ENCODE measurements at places on chromosomes 5 and 9.

GRCh38 chr5:34608859-34609648 lies 47.1 kb upstream of the RAI14 start:
- no peak for DNase-seq

GRCh38 chr9:111955048-111955447 lies 58.4 kb downstream of the UGCG start:
- no peak for DNase-seq

DNA sequence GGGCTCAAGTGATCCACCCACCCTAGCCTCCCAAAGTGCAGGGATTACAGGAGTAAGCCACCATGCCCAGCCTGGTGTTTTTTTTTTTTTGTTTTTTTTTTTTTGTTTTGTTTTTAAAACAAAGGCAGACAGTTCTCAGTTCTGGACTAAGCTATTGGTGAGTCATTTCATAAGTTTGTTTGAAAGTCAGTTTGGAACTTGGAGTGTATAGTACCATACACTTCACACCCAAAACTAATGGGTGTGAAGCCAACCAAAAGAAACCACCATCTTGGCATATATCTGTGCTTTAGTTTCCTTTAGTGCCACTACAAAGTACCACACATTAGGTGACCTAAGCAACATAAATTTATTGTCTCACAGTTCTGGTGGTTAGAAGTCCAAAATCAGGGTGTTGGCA lies 13.4 kb downstream of the MAST4 start:
- no peak for DNase-seq

- no peak for DNase-seq
Observed at GRCh38 chr9:79477955-79478771, 93.6 kb upstream of the TLE4 start.

- no peak for DNase-seq
Observed at GRCh38 chr9:15485836-15486666, 24.7 kb downstream of the PSIP1 start.

GRCh38 chr5:145971108-145971507 lies 34.7 kb downstream of the SH3RF2 start:
- DNase-seq = no peak

DNA sequence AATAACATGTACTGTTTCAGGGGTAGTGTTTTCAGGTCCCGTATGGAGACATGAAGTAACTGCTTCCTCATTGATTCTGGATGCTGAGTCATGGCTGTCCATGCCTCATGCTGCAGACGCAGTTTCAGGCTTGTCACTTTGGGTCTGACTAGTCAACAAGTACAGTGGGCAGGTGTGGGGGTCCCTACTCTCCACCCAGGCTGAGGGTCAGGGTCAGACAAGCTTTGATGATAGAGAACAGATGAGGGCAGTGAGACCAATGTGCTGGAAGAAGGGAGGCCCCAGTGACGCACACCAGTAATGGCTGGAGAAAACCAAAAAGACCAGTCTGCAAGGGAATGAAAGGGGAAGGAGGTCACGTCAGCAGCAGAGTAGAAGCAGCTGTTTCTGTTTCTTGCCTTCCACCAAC lies 80.0 kb upstream of the NFIL3 start:
- DNase-seq = peak; percentile 6

DNA sequence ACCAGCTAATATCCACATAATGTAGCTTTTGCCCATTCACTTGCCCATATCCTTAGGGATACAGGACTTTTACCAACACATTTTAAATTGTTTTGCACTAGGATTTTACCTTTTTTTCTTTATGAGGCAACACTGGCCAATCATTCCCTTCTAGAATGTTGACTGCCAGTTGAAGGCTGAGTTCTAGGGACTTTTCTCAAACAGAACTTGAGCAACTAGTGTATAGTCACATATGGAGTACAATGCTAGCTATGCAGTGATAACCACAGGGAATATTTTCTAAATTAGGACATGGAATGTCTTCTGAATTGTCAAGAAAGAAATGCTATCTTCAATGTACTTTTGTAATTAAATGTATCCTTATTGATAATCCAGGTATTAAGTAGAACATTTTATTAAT lies 133.6 kb downstream of the OXCT1 start:
- DNase-seq = no peak

GRCh38 chr9:115194216-115194615 lies 76.3 kb upstream of the TNC start:
- no peak for DNase-seq

DNA sequence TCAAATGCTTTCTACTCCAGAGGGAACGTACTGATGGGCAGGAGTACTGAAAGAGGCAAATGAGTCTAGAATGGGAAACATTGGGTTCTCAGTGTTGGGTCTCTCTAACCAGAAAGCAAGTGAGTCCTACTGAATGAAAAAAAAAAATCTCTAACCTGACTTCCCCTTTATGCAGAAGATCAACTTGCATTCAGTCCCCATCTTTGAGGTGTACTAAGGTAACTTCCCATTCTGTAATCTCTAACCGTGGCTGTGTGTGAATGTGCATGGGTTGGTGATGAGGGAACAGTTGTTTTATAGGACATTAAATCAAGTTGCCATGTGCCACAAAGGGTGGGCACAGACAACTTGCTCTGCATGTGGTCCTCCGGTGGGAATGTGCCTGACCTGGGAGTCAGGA lies 264.6 kb upstream of the CLINT1 start:
- no peak for DNase-seq

DNA sequence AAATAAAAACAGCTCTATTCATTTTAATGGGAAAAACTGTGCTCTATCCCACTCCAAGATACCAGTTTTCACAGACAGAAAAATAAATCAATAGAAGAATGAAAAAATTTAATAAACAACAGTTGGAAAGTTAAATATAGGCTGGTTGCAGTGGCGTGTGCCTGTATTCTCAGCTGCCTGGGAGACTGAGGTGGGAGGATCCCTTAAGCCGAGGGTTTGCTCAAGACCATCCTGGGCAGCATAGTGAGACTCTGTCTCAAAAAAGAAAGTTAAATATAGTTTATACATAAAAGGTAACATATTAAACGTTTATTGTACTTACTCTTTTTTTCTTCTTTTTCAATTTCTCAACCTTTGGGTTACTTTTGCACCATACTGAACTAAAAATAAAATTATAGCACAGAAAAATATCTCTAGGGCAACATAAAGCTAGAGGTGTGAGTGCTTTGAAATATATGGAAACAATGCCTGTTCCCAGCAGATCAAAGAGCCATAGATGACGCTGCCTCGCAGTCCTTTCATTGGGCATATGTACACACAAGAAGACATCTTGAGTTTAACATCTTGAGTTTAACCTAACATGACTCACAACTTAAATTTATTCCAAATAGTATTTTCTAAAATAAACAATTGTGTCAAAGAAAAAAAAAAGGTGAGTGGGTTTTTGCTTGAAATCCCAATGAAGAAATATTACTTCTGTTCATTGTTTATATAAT lies 25.7 kb upstream of the KLF9 start:
- no peak for DNase-seq

DNA sequence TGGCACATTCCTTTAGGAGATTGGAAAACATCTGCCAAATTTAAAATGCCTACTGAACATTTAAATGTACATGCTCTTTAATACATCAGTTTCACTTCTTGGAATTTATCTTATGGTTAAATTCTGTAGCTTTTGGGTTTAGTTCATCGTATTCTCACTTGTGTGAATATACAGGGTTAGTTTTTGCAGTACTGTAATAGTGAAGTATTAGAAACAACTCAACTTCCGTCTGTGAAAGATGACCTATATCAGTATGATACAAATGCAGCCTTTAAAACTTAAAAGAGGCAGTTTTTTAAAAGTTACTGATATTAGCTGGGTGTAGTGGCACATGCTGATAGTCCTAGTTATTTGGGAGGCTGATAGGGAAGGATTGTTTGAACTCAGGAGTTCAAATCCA lies 57.2 kb downstream of the CDC42SE2 start:
- DNase-seq = no peak

GRCh38 chr9:132192728-132193127 lies 30.9 kb downstream of the NTNG2 start:
- DNase-seq = no peak

GRCh38 chr5:177983763-177984583 lies 12.1 kb downstream of the PROP1 start:
- DNase-seq = no peak

DNA sequence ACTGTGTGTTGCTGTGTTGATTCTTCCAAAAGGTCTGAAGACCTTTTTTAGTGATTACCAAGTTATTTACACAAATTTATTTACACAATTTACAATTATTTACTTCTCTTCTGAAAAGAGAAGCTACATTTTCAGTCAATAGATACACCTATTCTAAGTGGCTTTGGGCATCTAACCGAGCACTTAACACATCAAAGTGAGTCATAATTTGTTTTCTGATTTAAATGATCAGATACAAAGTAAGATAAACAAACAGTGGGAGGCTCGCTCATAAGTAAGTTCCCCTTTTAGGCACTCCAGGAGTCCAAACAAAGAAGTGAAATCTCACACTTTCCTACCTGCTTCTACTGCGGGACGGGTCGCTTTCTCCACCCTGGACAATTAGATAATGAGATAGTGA lies 90.2 kb downstream of the APBA1 start:
- no peak for DNase-seq

- no peak for DNase-seq
Observed at GRCh38 chr9:112569186-112569585, 82.6 kb downstream of the KIAA1958 start.

DNA sequence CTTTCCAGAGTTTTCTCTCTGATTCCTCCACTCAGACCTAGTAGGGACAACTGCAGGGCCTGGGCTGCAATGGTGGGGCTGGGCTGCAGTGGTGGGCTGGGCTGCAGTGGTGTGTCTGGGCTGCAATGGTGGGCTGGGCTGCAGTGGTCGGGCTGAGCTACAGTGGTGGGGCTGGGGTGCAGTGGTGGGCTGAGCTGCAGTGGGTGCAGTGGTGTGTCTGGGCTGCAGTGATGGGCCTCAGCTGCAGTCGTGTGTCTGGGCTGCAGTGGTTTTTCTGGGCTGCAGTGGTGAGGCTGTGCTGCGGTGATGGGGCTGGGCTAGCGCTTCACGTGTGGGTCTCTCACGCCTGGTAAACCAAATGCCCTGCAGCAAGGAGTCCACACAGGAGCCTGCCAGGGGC lies 27.4 kb downstream of the ABO start:
- no peak for DNase-seq

DNA sequence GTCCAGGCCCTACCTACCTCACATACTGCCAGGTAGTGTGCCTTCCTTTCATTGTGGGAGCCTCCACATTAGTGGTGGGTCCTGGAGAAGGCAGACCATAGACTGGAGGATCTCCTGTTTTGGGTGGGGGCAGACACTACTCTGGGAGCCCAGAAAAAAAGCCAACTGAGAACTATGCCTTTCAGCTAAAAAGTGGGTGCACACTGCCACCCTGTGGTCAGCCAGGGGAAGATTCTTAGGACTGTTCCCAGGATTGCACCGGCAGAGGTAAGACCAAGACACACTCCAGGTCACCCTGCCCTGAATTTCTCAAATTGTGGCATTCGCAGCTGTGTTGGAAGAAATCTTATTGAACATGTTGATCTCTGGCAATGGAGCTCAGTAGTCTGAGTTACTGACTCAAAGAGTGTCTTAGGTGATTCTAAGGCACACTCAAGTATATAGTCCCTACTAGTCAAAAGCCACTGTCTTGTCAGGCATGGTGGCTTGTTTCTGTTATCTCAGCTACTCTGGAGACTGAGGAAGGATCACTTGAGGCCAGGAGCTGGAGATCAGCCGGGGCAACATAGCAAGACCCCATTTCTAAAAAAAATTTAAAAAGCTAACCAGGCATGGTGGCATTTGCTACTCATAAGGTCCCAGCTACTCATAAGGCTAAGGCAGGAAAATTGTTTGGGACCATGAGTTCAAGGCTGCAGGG lies 3.6 kb downstream of the SIGMAR1 start:
- DNase-seq = peak; percentile 39

DNA sequence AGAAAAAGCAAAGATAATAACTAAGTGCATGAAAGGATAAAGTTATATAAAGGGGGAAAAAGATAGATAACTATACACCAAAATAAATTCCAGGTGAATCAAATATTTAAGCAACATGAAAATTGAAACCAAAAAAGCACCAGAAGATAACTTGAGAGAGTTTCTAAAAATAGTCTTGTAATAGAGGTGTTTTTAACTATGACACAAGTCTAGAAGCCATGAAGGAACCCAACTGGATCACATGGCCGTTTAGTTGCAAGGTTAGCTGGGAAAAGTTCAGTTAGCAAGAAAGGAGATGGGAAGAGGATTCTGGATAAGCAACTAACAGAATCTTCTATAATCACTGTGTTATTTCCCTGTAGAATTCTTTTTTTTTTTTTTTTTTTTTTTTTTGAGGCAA lies 9.2 kb upstream of the RASA1 start:
- DNase-seq = no peak

DNA sequence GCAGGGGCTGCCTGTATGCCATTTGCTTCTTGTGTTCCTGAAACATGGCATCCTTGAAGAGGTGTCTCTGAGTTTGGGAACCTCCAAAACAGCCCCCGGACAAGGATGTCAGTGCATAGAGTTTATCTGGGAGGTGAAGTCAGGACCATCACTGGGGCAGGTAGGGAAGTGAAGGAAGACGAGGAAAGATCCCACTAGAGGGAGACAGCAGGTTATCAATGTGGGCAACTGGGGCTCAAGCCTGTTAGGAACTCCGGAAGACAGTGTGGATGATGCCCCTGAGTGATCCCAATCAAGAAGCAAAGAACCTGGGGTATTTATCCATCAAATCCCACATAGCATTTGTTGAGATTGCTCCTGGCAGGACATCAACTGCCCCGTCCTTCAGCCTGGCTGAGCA lies 233.1 kb downstream of the AGTPBP1 start:
- DNase-seq = no peak

DNA sequence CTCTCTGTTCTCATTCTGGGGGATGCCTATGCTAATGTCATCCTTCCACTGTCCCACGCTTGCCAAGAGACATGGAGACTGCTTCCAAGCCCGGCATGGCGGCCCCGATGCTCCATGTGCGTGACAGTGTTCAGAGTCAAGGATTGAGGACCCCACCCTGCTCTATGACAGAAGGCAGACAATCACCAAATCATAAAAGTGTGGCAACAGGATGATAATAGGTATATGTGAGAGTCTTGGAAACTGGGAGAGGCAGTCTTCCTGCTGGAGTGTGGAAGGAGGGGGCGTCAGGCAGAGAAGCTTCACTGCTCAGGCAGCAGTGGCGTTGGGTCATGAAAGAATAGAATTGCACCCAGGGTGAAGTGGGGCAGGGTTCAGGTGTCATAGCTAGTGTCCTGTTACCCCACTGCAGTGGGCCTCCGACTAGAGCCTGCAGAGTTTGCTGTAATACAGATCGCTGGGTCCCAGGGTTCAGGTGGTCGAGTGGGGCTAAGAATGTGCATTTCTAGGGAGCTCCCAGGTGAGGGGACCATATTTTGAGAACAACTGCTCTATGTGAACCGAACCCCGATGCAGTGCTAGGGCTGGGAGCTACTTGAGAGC lies 12.5 kb upstream of the GADD45G start:
- DNase-seq = no peak

GRCh38 chr9:128863647-128864046 lies 18.1 kb downstream of the KYAT1 start:
- peak; percentile 55 for DNase-seq

GRCh38 chr5:139369181-139369580 lies 13.9 kb downstream of the SLC23A1 start:
- no peak for DNase-seq
